CD4-positive, alpha-beta T cell treated with Interleukin-6 at 100 ng/mL for 8 hours (primary cell): ENCODE measurements at places on chromosomes 16 and 17.

DNA sequence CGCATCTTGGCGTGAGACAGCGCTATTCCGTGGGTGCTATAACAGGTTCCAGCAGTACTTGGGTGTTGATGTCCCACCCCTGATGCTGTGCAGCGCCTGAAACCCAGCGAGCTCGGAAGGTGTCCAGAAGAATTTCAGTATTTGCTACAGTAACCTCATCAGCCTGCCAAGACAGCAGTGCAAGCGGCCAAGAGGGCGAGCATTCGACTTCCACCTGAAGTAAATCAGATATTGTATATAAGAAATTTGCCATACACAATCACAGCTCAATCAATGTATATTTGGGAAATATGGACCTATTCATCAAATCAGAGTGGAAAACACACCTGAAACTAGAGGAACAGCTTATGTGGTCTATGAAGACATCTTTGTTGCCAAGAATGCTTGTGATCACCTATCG lies 13.0 kb downstream of the APPBP2 start:
- DNase-seq = no peak

DNA sequence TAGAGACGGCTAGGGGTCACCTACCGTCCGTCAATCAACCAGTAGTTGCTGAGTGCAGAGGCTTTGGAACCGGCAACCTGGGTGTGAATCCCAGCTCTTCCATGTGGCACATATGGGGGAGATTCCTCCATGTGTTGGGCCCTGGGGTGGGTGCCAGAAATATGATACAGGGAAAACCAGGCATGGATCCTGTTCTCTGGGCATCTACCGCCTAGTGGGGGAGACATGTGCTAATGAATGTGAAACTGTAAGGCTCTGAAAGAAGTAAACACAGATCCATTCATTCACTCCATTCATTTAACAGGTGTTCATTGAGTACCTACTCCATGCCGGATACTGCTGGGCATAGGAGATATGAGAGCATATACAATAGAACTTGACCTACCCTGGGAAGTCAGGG lies 39.5 kb upstream of the SDK2 start:
- DNase-seq = no peak

- no peak for DNase-seq
Observed at GRCh38 chr17:59637611-59638310, 18.1 kb downstream of the CLTC start.

- DNase-seq = no peak
Observed at GRCh38 chr16:17312094-17312710, 158.6 kb downstream of the XYLT1 start.

- DNase-seq = no peak
Observed at GRCh38 chr17:50955160-50955559, 89.0 kb upstream of the TOB1 start.

DNA sequence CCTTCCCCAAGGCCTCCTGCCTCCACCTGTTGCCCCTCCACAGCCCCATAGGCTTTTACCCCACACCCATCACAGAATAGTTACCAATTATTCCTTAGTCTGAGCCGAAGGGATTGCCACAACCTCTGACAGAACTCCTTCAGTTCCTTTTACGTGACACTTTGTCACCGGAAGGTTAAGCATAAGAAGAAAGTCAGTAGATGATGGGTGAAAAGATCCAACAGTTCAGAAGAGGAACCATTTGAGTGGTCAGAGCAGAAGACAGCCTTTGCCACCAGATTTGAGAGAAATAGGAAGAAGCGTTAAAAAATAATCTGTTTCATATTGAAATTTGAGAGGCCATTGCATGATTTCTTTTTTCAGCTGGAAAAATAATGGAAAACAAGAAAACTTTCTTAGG lies 1.2 kb downstream of the SRR start:
- no peak for DNase-seq

GRCh38 chr17:1475321-1475854 lies 17.1 kb downstream of the MYO1C start:
- no peak for DNase-seq

- DNase-seq = no peak
Observed at GRCh38 chr17:59406808-59407381, 75.4 kb downstream of the YPEL2 start.

- no peak for DNase-seq
Observed at GRCh38 chr17:45241328-45242028, 19.8 kb downstream of the FMNL1 start.
